ENCODE measurements at places on chromosomes 2 and 18.

DNA sequence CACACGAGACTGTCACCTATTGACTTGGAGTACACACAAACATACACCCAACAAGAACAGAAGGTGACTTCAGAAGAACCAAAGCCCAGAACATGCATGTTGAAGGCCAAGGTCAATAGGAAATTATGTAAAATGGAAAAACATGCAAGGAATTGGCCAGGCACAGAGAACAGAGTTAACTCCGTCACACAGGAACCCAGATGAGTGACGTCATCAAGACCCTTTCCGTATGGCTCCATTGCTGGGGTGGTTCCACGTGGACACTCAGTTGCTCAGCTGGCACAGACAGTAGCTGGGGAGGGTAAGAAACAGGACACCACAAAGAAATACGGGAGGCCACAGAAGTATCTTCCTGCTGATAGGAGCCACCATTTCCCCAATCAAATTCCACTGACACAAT is 18.4 kb downstream of the SOX11 start:
- no peak for DNase-seq

DNA sequence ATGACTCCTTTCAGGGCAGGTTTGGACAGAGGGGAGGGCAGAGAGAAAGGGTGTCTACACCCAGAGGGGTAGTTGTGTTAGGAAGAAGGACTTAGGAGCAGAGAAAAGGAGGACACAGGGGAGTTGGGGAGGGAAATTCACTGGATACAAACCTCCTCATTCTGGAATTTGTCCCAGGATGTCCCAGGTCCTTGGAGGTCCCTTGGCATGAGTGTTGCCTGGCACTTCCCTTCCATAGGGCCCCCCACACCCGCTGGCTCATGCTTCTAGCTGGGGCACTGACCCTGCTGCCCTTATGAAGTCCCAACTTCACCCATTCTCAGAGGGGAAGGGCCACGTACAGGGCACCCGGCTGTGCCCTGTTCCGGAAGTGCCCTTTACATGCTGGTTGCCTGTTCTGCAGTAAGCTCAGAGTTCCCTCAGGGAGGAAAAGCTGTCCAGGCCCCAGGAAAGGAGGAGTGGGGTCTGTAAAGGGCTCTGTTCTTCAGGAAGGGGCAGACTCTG is 93.6 kb upstream of the SMAD2 start:
- no peak for DNase-seq

- no peak for DNase-seq
These were observed 83.4 kb downstream of the RTN4 start for GRCh38 chr2:54966837-54967236.

DNA sequence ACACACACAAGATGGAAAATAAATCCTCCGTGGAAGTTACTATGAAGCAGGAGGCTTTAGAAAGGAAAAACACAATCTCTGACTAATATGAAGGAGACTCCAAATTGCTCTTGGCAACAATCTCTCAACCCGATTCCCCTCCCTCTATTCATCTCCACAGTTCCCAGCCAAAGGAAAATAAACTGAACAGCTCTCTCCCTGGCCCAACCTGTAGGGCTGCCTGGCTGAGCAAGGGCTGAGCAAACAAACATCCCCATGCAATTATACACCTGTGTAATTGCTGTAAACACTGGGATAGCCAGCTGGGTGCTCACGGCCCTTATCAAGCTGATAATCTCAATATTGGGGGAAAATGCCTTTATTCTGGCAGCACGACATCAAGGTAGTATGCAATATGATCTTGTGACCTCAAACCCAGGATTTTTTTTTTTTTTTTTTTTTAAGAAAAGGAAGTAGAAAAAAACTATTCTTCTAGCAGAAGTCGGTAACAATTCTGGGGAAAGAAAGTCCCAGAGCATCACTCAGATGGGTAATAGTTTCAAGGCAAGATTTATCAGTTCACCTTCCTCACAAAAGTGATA is 203.3 kb upstream of the SMAD2 start:
- no peak for DNase-seq

DNA sequence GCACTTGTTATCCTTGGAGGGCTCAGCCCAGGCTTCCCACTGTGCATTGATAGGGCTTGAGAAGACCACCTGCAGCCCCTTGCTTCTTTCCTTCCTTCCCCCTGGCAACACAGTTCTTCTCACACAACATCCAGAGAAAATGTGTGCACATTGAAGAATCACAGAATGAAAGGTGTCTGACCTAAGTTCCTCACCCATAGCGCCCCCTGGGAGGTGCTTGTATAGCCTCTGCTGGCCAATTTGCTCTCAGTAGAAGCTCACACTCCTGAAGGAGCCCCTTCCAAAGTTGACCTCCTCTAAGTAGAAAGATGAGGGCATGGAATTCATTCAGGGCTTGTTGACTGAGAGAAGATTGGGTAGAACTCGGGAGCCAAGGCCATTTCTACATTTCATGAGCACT is 758.4 kb upstream of the KLHL29 start:
- no peak for DNase-seq

GRCh38 chr2:43853141-43854081 is 14.6 kb downstream of the ABCG8 start:
- DNase-seq, result no peak

DNA sequence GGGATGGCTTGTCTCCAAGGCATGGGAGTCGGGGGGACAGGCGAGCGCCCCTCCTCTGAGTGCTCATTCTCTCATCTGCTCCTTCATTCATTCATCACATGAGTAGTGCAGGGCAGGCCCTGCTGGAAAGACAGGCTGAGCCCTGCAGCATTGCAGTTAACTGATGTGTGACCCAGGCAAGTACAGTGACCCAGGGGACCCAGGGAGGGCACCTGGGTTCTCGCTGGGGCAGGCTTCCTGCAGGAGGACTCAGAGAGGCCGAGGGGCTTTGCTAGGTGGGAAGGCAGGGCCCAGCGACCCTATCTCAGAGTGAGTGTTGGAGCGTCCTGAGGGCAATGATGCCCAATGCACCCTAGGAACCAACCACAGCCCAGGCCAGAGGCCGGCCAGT is 30.6 kb downstream of the HJURP start:
- DNase-seq, result no peak

GRCh38 chr2:17107151-17107550 is 411.1 kb downstream of the RAD51AP2 start:
- no peak for DNase-seq

GRCh38 chr18:79495591-79496071 is 99.9 kb downstream of the NFATC1 start:
- no peak for DNase-seq

GRCh38 chr18:3179430-3180089 is 40.2 kb downstream of the MYOM1 start:
- no peak for DNase-seq

DNA sequence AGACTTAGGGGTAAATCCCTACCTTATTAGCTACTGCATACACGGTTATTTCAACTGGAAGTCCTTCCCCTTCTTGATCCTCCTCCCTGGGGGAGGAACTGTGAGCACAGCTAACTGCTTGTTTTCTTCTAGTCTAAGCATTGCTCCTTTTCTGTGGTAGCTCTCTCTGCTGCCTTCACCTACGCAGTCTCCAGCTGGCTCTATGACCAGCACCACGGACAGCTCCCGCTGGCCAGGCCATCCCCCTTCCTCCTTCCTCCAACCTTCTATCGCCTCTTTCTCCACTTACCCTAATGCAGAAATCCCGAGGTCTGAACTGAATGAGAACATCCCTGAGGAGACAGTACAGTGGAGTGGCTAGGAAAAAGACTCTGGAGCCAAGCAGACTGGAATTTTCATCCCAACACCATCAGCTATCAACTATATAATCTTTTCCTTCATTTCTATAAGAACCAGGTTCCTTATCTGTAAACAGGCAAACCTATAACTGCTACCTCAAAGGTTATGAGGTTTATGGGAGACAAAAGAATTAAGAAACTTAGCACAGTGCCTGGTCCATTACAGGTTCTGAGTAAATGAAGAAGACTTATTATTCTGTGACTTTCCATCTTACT is 4.7 kb upstream of the CFAP65 start:
- no peak for DNase-seq

- DNase-seq, result no peak
These were observed 48.5 kb downstream of the ARL6IP6 start for GRCh38 chr2:152766928-152767327.

DNA sequence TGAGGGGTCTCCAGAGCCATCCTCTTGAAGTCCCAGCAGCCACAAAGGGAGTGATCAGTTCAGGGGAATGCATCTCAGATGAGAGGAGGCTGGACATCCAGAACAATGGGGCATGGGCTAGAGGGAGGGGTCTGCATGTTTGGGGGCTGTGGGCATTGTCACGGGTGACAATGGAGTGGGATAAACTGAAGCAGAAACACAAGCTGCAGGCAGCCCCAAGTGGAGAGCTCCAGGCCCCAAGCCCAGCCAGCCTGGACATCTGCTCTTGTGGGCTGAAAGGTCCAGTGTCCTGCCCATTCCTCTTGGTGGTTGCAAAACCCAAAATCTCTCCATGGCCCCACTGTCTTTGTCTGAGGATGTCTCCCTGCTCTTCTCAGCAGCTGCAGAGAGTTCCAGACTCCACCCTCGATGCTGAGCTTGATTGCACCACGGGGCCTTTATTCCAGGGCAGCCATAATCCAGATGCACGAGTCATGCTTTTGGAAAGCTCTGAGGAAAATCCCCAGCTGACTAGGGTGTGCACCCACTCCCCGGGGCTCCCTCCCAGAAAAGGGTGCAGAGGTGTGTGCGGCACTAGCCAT is 149.4 kb downstream of the TNS1 start:
- DNase-seq, result no peak

- no peak for DNase-seq
These were observed 68.9 kb downstream of the BIRC6 start for GRCh38 chr2:32425719-32426141.

DNA sequence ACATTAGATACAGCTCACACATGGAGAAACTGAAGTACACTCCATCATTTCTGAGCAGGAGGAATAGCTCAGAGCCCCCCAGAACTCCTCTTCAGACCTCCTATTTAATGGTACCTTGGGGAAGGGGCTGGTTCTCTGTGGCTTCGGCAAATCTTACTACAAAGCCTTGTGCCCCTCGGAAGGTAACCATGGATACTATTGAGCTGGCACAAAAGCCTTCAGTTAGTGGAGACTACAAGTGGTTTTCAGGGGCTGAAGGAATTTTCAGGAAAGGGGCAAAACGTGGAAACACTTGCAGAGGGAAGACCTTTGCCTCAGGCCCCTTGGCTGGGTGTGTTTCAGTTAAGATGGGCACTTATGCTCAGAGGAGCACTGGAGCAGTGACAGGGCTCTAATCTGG is 1.1 kb upstream of the FAM237A start:
- DNase-seq, result no peak

DNA sequence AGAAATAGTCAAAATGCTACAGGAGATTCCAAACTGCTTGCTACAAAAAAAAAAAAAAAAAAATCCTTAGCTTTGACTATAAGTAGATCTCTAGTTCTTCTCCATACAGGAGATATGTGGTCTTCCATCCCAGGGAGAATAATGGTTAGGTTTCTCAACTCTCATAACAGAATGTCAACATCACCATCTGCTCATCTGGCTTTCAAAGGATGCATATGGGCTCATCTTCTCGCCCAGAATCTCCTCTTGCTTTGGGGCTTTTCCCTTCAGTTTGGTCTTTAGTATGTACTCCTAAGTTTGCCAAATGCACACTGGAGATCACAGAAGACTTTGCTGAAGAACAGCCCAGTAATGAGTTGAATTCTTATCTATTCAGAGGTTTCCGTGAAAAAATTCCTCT is 240.7 kb downstream of the NRXN1 start:
- DNase-seq, result no peak

- DNase-seq, result no peak
These were observed 218.3 kb upstream of the RND3 start for GRCh38 chr2:150705767-150706166.

GRCh38 chr2:61550375-61551209 is 12.4 kb upstream of the XPO1 start:
- no peak for DNase-seq

DNA sequence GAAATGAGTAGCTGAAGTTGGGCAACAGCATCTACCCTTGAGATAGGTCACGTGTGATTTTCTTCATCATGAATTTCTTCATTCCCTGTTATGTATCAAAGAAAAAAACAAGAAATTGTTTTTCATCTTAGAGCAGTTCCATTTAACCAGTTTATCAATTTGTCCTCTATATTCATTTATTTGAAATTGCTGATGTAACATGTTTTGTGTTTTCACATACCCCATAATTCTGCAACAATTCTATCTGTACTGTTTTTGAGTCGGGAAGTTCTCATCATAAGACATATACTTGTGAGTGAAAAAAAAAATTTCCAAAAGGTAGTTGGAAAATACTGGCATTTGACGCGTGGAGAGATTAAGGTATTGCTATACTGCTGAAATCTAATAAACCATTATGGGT is 422.6 kb upstream of the REG3G start:
- DNase-seq, result no peak

All from activated T-cell treated with anti-CD3 and anti-CD28 coated beads, Interleukin-2, amount 50 U/mL, for 4 hours (primary cell).